ENCODE measurements at places on chromosomes 16 and 17.

DNA sequence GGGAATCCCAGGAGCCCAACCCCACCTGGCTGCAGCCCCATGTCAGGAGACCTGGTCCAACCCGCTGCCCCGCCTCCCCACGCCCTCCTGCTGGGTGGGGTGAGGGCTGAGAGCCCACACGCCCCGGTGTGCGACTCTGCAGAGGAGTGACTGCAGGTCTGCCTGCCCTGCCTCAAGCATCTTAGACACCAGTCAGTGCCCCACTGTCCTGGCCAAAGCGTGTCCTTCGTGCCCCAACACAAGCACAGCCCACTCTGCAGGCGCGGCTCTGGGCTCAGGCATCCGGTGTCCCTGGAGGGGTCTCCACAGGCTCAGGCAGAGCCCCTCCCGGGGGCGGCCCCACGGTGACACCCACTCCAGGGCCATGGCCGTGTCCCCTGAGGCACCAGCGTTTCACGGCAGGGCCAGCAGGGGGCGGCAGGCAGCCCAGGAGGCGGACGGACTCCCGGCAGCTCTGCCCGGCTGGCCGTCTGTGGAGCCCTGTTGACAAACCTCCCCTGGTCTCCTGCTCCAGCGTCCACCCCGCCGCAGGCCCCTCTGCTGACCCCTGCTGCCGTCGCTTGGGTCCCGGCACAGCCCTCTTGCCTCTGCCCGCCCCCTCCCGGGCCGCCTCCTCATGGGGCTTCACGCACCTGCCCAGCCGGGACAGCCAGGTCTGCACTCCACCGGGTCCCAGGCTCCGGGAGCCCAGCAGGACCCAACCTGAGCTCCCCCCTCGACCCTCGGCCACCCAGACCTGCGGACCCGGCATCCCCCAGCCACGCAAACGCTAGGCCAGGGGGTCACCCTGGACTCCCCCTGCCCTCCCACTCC, 8.6 kb upstream of the UBE2I start:
- DNase-seq = peak; percentile 94

DNA sequence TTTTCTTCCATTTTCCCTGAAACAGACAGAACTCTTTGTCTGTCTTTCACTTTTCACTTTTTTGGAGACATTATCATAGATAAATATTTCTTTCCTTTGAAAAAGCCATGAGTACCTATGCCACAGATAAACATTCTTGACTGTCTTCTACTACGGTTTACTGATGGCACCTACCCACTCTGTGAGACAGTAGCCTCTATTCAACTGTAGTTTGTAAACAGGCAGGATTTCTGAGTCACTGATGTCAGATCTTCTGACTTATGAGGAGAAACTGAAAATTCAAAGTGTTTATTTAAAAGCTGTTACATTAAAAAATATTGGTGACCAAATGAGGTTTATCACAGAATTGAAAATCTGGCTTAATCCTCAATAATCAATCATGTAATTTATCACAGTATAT, 658.4 kb downstream of the TOX3 start:
- no peak for DNase-seq

- DNase-seq = no peak
Observed at GRCh38 chr16:28984091-28984490, 761 bp upstream of the LAT start.

DNA sequence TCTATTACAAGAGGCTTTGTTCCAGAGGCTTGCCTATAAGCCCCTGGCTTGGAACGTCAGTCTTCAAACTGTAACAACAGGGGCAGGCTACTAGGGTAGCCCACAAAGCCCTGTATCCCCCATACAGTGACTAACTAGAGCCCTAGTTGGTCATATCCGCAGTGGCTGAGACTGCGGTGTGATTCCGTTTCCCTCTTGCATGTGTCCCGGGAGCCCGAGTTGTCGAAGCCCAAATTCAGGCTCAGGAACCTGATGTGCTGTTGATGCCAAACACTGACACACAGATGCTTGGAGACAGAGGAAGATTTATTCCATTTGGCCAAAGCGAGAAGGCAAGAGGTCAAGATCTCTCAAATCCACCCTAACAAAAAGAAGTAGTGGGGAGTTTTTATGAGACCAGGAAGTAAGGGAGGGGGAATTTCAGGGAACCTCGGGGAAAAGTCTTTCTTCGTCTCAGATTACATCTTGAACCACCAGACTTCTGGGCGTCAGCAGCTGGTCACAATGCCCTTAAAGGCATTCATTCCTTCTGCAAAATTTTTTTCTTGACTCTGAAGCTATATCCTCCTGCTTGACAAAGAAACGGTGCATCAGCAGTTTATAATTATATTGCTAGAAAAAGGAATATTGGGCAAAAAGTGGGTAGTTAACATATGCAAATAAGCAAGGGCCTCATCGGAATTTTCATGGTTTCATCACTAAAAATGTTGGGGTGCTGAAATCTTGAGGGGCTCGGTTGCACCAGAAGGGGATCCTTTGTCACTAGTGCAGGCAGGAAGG, 879 bp downstream of the SLFN5 start:
- DNase-seq = peak; percentile 52

DNA sequence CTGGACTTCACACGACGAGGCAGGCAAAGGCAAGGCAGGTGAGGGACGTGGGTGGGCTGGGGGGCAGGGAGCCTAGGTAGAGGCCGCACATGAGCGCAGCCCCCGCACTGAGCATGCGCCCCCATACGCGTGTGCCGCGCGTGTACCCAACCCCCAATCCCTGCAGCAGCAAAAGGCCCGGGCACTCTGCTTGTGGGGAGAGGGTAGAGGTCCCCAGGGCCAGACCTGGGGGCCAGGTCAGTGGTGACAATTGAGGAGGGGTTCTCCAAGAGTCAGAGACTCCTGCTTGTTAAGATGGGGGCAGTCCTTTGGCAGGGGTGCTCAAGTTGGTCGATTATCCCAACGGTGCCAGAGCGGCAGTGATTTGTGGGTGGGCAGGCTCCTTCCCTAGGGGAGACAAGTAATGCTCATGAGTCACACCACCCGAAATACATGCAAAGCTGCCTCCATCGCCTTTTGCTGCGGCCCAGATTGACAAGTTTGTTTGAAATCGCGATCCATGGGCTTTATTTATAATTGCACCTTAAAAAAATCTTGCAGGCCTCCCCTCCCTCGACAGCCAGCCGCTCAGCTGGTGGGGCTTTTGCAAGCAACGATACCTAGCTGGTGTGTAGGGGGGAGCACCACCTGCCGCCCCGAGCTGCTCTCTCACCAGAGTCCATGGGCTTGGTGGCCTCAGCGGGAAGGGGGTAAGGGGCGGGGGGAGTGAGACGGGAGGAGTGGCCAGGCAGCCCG, 1.1 kb upstream of the GIT1 start:
- peak; percentile 67 for DNase-seq

DNA sequence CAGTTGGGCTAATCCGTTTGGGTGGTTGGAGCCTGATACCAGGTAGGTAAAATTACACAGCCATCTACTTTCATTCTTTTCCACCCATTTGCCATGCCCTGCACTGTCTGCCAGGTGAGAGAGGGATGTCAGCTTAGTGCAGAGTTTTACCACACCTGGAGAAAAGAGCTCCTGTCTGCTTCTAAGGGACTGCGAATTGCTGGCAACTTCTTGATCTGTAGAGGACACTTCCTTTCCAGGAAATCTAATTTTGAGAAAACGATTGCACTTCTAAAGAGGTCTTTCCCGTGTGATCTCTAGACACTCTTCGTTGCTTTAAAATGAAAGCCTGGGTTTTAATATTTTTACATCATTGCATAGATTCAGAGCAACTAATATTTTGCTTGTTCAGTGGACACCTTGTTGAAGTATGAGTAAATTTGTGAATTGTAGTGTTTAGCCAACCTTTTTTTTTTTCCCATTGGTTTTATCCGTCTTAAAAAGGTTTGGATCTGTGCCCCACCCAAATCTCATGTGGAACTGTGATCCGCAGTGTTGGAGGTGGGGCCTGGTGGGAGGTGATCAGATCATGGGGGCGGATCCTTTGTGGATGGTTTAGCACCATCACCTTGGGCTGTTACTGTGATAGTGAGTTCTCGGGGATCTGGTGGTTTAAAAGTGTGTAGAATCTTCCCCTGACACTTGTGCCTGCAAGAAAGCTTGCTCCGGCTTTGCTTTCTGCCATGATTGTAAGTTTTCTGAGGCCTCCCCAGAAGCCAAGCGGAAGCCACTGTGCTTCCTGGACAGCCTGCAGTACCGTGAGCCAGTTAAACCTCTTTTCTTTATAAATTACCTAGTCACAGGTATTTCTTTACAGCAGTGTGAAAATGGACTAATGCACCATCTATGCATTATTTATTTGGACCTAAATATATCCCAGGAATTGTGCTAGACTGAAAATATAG, 104.6 kb downstream of the PRKCA start:
- no peak for DNase-seq

GRCh38 chr17:44655983-44656710, at the start of gene MEIOC:
Gene MEIOC (plus strand): TSS chr17:44656468. CDS start chr17:44656614, 146 bp downstream.
- DNase-seq = peak; percentile 41

- DNase-seq = peak; percentile 55
Observed at GRCh38 chr17:68719431-68719830, 118.3 kb upstream of the FAM20A start.

DNA sequence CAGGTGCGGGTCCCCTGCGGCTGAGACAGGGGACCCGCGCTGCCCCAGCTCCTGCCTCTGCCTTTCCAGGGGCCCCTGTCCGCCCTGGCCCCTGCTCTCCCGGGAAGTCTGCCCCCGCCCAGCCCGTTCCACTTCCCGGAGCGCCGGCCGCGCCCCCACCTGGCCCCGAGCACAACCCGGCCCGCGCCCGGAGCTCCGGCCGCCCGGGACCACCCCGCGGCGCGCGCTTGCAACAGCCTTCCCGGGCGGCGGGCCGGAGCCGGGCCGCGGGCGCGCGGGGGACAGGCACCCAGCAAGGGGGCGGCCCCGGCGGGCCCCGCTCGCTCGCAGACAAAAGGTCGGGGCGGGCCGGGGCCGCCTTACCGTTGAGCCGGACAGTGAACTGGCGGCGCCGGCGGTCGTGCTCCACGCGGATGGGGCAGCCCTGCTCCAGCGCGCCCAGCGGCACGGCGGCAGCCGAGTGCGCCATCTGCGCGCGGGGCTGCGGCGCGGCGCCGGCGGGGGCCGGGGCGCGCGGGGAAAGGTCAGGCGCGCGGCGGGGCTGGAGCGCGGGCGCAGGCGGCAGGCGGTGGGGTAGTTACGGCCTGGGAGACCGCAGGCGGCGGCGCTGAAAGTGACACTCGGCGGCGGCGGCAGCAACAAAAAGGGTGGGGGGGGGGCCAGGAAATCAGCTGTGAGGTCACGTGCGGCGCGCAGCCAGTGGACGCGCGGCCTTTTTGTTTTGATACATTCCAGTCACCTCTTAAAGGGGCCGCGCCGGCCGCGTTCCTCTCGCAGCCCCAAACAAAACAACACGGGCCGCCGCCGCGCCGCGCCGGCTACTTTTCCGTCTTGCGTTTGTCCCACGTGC, at the start of gene NATD1:
Gene NATD1 (minus strand): TSS at position 615 of the 850 bp plus-strand sequence. CDS start 146 bp downstream, at position 469.
- DNase-seq = peak; percentile 95

DNA sequence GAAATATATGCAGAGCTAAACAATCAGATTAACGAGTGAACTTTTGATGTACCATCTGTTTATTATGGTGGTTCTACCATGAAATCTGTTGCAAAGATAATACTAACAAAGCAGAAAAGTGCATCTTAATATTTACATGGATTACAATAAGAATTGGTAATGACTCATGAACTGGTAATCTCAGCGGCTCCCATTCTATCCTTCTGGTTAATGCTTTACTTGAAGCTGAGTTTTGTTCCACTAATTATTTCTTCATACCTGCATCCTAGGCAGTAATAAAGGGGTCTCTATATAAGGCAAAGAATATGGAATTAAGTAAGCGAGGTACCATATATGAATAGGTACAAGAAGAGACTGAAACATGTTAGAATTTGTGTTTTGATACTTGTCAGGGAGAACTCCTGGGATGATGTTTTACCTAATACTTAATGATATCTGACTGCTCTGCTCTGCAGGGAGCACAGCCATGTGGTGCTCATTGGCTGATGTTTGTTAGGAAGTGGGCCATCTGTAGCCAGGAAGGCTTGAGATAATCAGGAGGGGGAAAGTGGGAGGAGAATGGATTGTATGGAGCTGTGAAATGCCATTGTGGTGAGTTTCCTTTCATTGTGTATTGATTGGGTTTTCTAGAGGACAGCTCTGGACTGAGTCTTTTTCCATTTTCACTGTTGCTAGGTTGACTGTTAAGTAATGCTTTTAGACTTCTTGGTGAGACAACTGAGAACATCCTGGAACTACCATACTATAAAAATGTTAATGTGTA, 52.6 kb downstream of the MAP2K6 start:
- DNase-seq = peak; percentile 30

- peak; percentile 89 for DNase-seq
Observed at GRCh38 chr16:2467528-2468232, 3.4 kb upstream of the NTN3 start.

DNA sequence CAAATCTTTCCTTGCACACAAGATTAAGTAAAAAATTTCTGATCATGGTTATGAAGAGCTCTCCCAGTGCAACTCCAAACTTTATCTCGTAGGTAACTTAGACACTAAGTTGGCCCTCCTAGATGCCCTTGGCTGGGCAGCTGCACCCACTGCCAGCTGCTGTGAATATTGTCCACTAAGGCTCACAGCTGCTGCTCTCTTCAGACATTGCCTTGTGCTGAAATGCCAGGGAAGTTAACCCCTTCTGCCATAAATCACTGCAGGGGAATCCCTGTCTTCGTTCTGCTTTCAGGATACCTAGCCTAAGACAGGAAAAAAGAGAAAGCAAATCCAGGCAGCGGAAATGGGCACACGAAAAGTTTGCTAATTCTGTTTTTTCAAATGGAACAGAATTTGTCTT, 106.4 kb downstream of the IRX5 start:
- no peak for DNase-seq

DNA sequence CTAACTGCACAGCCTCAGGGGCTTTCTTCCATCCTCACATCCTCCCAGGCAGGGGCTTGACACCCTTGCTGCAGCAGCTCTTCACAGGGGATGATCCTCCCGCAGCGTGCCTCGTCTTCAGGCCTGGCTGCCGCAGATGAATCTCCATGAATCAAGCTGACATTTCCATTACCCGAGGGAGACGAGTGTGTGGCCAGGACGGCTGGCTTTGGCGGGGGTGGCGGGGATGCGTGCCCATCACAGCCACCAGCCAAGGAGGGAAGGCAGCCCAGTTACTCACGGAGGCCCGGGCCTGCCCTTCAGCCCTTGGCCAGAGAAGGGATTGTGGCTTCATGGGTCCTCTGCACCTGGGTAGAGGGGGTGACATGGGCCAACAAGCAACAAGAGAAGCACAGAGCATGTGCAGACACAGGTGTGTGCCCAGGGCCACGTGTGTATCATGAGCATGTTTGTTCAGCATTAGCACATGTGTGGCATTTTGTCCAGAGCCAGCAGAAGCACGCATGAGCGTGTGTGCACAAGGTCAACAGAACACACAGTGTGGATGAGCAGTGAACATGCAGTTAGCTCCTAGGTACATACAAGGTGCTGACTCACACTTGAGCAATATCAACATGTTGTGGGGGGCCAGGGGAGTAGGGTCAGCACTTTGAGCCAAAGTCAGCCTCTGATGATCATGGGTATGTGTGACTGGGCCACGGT, 236.4 kb downstream of the KATNIP start:
- DNase-seq = no peak

- DNase-seq = peak; percentile 94
Observed at GRCh38 chr17:45132572-45133463, 503 bp upstream of the PLCD3 start.

DNA sequence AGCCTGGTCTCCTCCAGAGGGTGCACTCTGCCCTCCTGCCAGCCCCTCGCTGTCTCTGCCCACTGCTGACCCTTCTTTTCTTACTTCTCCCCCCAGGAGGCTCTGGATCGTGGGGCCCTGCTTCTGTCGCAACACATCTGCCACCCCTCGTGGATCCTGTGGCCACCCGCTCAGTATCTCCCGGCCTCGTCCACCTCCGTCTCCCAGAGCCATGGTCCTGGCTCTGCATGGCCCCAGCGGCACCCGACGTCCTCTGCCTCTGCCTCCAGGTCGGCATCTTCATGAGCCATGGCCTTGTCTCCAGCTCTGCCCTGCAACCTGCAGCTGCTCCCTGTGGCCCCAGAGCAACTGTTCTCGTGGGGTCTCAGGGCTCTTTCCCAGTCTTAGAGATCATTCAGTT, 12.1 kb upstream of the ACSF3 start:
- DNase-seq = no peak

Data from GM03348 (cell line).